ENCODE measurements at places on chromosomes 2 and 18.

GRCh38 chr2:101734505-101735165 is 37.1 kb downstream of the MAP4K4 start:
- no peak for DNase-seq

DNA sequence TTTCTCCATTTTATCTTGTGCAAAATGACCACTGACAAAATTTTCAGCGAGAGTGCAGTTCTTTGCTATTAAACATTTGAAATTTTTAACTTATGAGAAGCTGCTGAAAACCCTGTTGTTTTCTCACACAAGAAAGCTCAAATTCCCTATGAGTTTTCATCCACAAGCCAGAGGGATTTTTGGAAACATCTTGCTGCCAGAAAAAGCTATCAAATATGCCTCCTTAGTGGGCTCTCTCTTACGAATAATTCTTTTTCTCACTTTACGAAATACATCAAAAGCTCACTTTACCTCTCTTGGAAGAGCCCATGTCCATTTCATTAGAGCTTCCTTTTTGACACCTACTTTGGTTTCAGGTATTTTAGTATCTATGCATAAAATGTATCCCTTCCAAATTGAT is 202.9 kb downstream of the KCNH7 start:
- no peak for DNase-seq

DNA sequence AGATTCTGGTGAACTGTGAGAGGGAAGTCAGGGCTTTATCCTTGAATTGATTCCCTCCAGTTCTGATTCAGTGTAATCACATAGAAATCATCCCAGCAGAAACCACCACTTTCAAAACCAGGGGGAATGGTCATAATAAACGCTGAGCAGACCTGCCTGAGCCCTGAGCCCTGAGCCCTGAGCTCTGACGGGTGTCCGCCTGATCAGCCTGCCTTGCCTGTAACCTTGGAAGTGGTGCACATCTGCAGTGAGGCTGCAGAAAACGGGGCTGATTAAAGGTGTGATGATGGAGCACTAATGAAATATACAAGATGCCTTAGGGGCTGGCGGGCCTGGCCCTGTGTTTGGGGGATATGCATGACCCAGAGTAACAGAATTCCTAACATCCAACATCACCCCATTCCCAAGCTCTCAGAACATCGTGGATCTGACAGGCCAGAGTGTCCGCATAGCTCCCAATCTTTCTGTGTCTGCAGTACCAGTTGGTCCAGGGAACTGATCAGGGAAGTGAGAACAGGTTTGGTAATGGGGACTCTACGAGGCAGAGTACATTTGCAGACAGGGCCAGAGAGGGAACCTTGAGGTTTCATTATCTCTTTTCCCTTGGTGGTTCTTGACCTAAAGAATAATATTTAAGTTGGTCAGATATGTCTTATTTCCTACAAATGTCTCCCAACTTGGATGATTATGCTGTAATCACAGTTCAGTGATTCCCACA is 37.8 kb downstream of the KCTD18 start:
- no peak for DNase-seq

- DNase-seq: no peak
Measured at GRCh38 chr2:122831649-122832048, 1076.2 kb downstream of the TSN start.

DNA sequence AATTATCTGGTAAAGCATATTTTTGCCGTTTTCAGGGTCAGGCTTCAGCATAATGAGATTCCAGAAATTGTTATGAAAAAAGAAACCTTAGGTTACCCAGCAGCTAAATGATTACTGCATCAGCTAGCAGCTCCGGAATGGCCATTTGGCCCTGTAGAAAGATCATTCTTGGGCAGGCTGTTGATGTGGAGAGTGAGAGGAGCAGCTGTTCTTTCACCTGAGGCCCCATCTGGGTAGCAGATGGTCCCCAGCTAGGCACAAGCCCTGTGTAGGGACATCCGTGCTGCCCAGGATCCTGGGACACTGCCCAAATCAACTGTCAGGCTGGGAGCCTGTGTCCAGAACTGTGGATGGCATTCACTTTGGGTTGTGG is 61.8 kb downstream of the NEDD4L start:
- DNase-seq: no peak

DNA sequence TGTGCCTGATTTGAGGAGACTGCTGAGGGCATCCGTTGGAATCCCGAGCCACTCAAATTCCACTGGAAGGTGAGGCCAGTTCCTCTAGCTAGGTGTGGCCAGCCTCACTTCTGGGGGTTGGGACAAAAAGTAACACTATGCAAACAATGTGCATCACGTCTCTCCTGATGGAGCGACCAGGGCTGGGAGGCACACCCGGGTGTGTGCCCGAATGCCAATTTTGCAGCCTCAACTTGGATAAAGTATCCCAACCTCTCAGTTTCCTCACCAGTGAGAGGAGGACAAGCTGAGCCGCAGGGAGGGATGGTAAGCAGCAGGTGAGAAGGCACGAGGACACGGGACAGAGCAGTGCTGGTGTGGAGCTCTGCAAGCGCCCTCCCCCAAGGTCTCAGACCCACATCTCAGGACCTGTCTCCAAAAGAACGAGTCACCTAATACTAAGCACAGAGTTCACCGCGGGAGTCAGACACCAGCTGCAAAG is 218.3 kb downstream of the HAUS1 start:
- no peak for DNase-seq

DNA sequence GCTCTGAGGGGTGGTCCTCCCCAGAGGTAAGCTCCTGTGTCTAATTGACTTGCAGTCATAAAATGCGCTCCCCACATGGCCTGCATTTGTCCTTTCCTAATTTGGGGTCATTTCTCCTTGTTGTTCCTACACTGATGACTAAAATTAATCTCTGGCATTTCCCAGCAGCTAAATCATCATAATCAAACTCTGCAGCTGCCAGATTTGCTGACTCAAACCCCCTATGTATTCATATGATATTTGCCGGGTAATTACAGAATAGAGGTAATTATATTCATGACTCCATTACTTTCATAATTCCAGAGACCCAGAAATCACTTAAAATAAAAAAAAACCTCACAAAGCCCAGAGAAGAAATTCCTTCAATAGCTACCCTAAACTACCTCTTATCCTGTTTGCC is 331.4 kb upstream of the KLHL29 start:
- DNase-seq: no peak

DNA sequence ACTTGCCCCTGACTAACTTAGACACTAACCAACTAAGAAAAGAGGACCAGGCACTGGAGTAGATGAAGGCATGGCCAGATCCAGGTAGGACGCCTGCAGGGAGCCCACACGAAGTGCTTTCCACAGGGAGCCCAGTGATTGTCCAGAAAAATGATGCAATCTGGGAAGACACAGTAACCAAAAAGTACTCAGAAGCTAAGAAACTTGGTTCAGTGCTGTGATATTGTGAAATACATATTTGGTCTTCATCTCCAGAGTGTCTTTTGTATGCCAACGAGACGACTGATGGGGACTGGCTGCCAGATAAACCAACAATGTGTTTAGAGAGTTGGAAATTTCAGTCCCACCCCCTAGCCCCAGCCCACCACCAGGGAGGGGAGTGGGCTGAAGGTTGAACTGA is 135.0 kb downstream of the SP3 start:
- no peak for DNase-seq

- DNase-seq: no peak
Measured at GRCh38 chr2:201618744-201619662, 24.3 kb downstream of the TMEM237 start.

DNA sequence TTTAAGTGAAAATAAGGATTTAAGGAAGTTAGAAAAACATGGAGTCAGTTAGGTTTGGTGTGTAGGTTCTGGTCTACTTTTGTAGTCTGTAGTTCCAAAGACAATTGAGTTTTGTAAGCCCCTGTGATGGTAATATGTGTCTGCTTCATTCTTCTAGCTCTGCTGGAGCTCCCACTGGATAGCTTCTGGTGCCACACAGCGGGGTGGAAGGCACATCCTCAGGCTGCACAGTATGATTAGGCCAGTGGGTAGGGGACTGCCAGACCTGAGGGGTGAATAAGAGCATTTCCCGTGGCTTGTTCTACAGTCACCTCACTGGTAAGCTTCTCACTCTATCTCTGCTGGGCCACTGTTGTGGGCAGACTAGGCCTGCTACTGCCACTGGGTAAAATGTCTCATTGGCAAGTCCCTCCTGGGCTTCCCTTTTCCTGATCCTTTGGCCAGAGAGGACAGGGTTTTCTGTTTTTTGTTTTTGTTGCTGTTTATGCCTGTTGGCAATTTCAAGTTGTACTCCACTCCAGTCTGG is 44.5 kb downstream of the TMEM131 start:
- no peak for DNase-seq

DNA sequence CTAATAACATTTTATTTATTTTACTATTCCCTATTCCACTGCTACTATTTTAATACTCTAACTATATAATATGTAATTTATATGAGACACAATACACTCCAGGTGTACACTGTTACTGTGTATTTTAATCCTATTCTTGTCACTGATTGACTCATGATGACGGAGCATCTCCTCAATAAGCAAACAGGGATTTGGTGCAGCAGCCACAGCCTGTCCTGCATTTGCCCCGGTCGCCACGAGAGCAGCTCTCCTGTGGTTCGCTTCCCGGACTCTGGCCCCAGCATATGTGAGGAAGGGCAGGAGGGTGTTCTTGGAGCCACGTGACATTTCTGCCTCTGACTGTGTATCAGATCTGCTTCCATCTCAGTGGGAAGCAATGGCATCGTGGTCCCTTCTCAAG is 74.1 kb upstream of the PXDN start:
- no peak for DNase-seq
